ENCODE measurements at places on chromosomes 13 and 19.

DNA sequence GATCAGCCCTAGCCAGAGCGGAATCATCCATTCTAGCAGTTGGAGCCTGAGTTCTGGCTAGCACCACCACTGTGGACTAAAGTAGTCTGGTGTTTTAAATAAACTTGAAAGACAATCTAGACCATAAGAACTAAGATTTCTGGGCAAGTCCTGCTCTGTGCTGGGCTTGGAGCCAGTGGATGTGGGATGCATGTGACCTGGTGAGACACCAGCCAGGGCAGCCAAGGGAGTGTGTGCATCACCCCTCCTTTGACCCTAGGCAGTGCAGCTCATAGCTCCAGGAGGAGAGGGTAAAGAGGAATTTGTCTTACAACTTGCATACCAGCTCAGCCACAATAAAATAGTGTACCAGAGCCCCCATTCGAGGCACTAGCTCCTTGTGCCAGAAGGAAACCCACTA is 21.0 kb downstream of the ITGBL1 start:
- no peak for DNase-seq

DNA sequence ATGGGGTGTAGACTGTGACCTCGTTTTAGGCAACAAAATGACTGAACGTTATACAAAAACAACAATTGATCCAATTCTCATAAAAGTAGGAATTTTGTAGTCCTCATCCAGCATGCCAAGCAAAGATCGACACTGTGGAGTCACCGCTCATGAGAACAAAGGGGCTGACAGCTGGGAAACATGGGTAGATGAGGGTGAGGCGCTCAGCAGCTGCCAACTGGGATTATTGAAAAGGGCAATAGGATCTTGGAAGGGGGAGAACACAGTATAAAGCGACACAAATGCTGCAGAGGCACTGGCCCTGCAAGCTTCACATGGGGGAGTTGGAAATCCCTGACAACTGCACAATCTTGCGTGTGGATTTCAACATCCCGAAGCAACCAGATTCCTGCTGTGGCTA is 5.4 kb upstream of the ZNF765 start:
- no peak for DNase-seq

- no peak for DNase-seq
These were observed 532.1 kb downstream of the IRS2 start for GRCh38 chr13:109254274-109254673.

DNA sequence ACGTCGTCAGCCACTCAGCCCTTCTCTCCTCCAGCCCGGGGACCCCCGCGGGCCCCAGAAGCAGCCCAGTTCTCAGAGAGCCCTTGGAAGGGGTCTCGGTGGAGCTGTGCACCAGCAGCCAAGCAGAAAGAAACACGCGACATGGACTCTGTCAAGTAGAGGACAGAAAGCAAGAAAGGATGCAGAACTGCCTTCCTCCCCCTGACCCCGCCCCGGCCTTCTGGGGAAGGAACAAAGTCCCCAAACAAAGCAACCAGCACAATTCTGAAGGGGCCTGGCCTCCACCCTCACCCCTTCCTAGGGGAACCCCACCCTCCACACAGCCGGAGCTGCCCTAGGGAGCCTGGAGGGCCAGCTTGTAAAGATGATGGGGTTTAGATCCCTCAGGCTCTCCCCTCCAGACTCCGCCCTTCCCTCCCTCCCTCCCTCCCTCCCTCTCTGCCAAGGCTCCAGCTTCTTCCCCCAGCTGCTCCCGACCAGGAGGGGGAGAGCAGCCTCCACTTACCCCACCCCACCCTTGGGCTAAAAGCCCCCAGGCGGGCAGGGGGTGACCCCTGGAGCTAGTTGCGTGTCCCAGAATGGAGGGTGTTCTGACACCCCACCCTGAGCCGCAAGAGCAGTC is 7.8 kb downstream of the LYL1 start:
- DNase-seq = no peak

- no peak for DNase-seq
These were observed at the start of gene MCF2L for GRCh38 chr13:112968910-112969691. TSS of gene MCF2L (plus strand) at chr13:112969214. CDS start at chr13:112969380, 166 bp downstream.

DNA sequence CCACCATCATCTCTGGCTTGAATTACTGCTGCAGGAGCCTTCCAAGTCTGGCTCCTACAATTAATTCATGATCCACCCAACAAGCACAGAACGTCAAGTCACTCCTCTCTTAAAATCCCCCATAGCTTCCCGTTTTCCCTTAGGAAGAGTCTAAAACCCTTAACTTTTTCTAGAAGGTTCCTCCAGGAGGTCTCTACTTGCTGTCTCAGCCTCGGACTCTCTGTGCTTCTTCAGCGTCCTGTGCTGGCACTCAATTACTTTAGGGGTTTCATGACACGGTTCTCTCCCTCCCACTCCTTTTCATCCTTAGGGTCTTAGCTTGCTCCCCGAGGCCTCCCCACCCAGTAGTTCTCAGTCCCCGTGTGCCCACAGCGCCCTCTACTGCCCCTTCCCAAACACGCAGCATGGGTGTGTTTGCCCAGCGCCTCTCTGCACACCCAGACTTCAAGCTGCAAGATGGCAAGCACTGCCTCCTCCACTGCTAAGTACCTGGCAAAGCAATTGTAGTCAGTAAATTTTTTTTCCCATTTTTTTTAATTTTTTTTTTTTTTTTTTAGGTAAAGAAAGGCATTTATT is 25.8 kb upstream of the MAP3K10 start:
- DNase-seq = no peak

DNA sequence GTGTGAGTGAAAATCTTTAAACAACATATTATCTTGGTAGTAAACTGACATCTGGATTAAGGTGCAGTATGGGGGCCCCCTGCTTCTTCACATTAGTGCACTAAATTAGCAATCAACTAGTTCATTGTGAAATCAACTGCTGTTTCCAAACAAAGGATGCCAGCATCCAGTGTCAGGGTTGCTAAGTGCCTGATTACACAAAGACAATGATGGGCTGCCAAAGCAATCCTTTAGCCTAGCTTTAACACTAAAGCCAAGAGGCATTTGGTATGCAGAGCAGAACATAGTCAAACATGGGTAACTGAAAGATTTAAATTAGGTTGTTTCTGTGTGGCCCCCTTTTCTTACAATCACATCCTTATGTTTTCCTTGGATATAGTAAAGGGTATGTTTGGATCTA is 543.1 kb upstream of the SLITRK5 start:
- no peak for DNase-seq

DNA sequence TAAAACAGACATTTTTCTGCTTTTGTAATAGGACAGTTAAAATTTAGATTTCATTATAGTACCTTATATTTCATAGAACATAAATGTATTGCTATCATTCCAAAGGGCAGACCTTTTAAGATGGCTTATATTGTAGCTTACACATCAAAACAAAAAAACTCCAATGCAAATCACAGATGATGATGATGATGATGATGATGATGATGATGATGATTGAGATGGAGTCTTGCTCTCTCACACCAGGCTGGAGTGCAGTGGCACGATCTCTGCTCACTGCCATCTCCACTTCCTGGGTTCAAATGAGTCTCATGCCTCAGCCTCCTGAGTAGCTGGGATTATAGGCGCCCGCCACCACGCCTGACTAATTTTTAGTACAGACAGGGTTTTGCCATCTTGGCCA is 189.9 kb upstream of the RNF113B start:
- no peak for DNase-seq

- DNase-seq = no peak
These were observed 25.6 kb downstream of the DHRS12 start for GRCh38 chr13:51778392-51778791.

- DNase-seq = no peak
These were observed 81.0 kb downstream of the GPC6 start for GRCh38 chr13:93307651-93308050.

GRCh38 chr19:19546751-19547162 is 8.7 kb downstream of the CILP2 start:
- no peak for DNase-seq
